ENCODE measurements at places on chromosomes 6 and 20.

DNA sequence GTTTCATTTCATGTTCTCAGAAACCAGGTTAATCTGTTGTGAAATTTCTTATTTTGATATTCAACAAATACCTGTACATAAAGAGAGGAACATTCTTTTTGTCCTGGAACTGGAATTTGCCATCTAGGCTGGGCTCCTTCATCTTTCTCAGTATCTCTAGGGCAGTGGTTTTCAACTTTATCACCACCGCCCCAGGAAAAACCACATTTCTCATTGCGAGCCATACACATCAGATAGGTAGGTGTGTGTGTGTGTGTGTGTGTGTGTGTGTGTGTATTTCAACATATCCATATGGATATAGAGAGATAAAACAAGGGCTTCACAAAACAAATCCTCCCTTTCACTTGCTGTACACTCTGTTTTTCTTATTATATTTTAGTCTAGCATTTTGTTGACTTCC is 24.1 kb downstream of the BFSP1 start:
- H3K27ac ChIP-seq, result no peak overlapping the region
- no peak overlapping the region for H3K4me3 ChIP-seq
- H3K36me3 ChIP-seq, result no peaks in the 10 kb centered on the region
- H3K4me1 ChIP-seq, result peaks cover 4% of the 10 kb centered on the region
- H3K27me3 ChIP-seq, result no peaks in the 10 kb centered on the region

DNA sequence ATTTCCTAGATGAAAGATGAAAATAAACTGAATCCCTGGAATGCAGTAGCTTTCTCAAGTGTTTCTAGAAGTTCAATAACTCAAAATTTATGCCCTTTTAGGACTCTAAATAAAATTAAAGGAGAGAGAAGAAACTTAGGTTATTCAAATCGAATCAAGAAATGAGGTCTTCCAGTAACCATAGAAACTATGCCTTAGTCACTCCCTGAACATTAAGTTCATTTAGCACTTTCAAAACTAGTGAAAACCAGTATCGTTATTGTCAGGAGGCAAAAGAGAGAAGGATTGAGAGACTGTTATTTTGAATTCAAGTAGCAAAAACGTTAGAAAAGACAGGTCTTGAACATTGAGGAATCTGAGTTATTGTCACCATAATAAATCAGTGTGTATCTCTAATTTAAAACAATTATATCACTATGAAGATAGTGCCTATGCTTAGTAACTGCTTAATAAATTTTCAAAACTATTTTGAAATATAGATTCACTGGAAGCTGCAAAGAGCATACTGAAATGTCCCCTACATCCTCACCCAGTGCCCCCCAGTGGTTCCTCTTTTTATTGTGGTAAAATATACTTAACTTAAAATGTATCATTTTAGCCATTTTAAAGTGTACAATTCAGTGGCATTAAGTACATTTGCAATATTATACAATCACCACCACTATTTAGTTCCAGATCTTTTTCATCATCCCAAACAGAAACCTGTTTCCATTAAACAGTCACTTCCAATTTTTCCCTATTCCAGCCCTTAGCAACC is 4.6 kb downstream of the RPP21 start:
- H3K4me1 ChIP-seq, result peaks cover 5% of the 10 kb centered on the region
- no peak overlapping the region for H3K27ac ChIP-seq

DNA sequence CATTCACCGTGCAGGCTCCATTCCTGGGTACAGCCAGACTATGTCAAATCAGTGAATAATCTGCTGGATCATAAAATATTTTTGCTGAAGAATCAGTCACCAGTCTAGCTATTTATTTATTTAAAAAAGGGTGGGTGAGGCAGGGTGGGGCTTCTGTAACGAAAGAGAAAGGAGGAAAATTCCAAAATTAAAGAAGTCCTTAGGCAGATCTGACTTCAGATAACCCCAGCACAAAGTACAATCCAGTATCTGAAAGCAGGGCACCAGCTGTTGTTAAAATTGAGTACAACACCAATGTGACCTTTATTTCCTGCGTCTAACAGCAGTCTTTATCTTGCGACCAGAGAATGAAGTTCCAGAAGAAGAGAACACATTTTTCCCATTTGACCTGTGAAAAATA is 15.7 kb downstream of the FAM8A1 start:
- no peak overlapping the region for H3K27ac ChIP-seq
- H3K36me3 ChIP-seq, result peaks cover 33% of the 10 kb centered on the region
- H3K4me1 ChIP-seq, result no peaks in the 10 kb centered on the region
- no peak overlapping the region for H3K4me3 ChIP-seq
- DNase-seq, result no peak
- no peaks in the 10 kb centered on the region for H3K27me3 ChIP-seq

DNA sequence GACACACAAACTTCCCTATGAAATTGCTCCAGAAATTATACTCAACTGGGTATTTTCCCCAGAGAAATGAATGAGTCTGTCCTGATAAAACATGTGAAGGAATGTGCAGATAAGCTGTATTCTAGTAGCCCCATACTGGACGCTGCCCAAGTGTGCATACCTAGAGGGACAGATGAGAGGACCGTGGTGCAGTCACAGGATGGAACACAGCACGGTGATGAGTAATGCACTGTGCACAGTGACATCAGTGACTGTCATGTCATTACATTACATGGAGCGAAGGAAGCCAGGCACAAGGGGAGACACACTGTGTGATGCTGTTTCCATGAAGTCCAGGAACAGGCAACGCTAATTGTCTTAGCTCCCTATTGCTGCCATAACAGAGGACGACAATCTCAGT is 155.5 kb downstream of the CDH4 start:
- no peak overlapping the region for H3K27ac ChIP-seq
- H3K4me1 ChIP-seq, result no peaks in the 10 kb centered on the region
- H3K4me3 ChIP-seq, result no peak overlapping the region
- DNase-seq, result no peak

DNA sequence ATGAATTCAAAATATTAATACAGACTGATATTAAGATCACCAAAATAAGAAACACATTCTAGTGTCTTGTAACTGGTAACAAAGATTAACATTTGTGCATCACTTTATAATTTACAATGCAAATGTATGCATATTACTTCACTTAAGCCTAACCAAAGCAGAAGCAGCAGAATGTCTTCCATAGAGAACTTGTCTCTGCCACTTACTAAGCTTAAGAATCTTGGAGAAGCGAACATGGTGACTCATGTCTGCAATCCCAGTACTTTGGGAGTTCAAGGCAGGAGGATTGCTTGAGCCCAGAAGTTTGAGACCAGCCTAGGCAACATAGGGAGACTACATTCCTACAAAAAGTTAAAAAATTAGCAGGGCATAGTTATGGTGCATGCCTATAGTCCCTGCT is 18.8 kb downstream of the AK9 start:
- no peak overlapping the region for H3K4me3 ChIP-seq
- H3K27ac ChIP-seq, result no peak overlapping the region
- no peaks in the 10 kb centered on the region for H3K27me3 ChIP-seq

- H3K27me3 ChIP-seq, result no peaks in the 10 kb centered on the region
- peaks cover 29% of the 10 kb centered on the region for H3K4me1 ChIP-seq
- peak overlapping the region; percentile 42 for H3K27ac ChIP-seq
- peak; percentile 47 for DNase-seq
- no peak overlapping the region for H3K4me3 ChIP-seq
Observed at GRCh38 chr20:44615876-44616603, 33.7 kb downstream of the PKIG start.

GRCh38 chr6:158517581-158517980 is 42.3 kb upstream of the TMEM181 start:
- H3K27ac ChIP-seq, result no peak overlapping the region
- DNase-seq, result no peak
- H3K27me3 ChIP-seq, result peaks cover 7% of the 10 kb centered on the region
- H3K36me3 ChIP-seq, result no peaks in the 10 kb centered on the region
- H3K4me3 ChIP-seq, result no peak overlapping the region

- peaks cover 8% of the 10 kb centered on the region for H3K4me1 ChIP-seq
- H3K4me3 ChIP-seq, result no peak overlapping the region
- H3K27ac ChIP-seq, result no peak overlapping the region
- no peak for DNase-seq
Observed at GRCh38 chr6:72789145-72789544, 167.3 kb downstream of the KCNQ5 start.

- H3K27me3 ChIP-seq, result no peaks in the 10 kb centered on the region
- no peak overlapping the region for H3K4me3 ChIP-seq
- no peak for DNase-seq
- no peaks in the 10 kb centered on the region for H3K36me3 ChIP-seq
- no peak overlapping the region for H3K27ac ChIP-seq
- no peaks in the 10 kb centered on the region for H3K4me1 ChIP-seq
Observed at GRCh38 chr6:168616816-168617765, 176.1 kb downstream of the SMOC2 start.

DNA sequence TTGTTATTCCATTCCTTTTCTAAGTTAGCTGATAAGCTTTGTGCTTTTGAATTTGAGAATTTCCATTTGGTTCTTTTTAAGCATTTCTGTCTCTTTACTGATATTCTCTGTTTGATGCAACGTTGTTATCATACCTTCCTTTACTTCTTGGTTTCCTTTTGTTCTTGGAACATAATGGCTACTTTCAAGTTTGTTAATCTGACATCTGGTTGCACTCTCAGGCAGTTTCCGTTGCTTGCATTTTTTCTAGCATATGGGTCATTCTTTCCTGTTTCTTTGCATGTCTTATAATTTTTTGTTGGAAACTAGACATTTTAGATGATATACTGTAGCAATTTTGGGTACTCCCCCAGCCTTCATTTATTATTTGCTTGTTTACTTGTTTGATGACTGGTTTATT is 12.5 kb downstream of the CDC5L start:
- no peaks in the 10 kb centered on the region for H3K4me1 ChIP-seq
- H3K4me3 ChIP-seq, result no peak overlapping the region
- peaks cover 68% of the 10 kb centered on the region for H3K36me3 ChIP-seq
- no peak overlapping the region for H3K27ac ChIP-seq
- no peaks in the 10 kb centered on the region for H3K27me3 ChIP-seq

- no peaks in the 10 kb centered on the region for H3K36me3 ChIP-seq
- DNase-seq, result no peak
- H3K27me3 ChIP-seq, result peaks cover 96% of the 10 kb centered on the region
Observed at GRCh38 chr6:10395704-10396546, 18.9 kb downstream of the TFAP2A start.

DNA sequence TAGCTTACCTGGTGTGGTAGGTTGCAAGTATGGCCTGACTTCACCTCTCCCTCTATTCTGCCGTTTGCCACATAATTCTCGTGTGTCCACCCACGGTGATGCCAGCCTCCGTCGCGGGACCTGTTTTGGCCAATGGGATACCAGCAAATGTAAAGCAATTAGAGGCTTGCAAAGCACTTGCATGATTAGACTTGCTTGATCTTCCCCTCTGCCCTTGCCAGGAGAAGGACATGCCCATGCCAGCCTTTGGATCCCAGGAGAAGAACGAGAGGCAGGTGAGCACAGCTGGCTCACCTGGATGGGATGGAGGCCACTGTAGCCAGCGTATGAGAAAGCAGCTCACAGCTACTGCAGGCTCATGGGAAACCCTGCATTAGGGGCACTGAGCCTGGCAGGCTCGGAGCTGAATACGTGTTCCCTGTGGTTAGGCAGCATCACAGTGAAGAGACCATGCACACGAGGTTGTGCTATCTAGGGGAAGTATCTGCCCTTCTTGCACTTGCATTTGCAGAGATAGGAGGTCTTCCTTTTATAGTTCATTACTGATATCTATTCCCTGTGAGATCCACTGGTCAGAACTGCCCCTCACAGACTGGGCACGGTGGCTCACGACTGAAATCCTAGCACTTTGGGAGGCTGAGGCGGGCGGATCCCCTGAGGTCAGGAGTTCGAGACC is 62.4 kb downstream of the TMEM242 start:
- no peaks in the 10 kb centered on the region for H3K27me3 ChIP-seq
- H3K36me3 ChIP-seq, result no peaks in the 10 kb centered on the region
- H3K4me1 ChIP-seq, result peaks cover 6% of the 10 kb centered on the region
- H3K4me3 ChIP-seq, result no peak overlapping the region
- H3K27ac ChIP-seq, result no peak overlapping the region

- peaks cover 52% of the 10 kb centered on the region for H3K4me1 ChIP-seq
- peak within 1 kb of the TSS; percentile 93 for H3K27ac ChIP-seq
- peak within 1 kb of the TSS; percentile 80 for H3K4me3 ChIP-seq
- no peaks in the 10 kb centered on the region for H3K27me3 ChIP-seq
Observed at GRCh38 chr6:33276864-33277662, at the start of gene B3GALT4. B3GALT4 (plus strand) TSS chr6:33277123; CDS start chr6:33277420, 297 bp downstream.

- no peak for DNase-seq
- no peak overlapping the region for H3K27ac ChIP-seq
- no peak overlapping the region for H3K4me3 ChIP-seq
- H3K4me1 ChIP-seq, result peaks cover 4% of the 10 kb centered on the region
Observed at GRCh38 chr6:12327391-12327790, 37.2 kb downstream of the EDN1 start.

- H3K27me3 ChIP-seq, result no peaks in the 10 kb centered on the region
- H3K4me3 ChIP-seq, result no peak overlapping the region
- no peak for DNase-seq
- H3K4me1 ChIP-seq, result no peaks in the 10 kb centered on the region
- no peak overlapping the region for H3K27ac ChIP-seq
- no peaks in the 10 kb centered on the region for H3K36me3 ChIP-seq
Observed at GRCh38 chr6:113301651-113302050, 555.5 kb upstream of the MARCKS start.

- H3K27ac ChIP-seq, result no peak overlapping the region
- no peak overlapping the region for H3K4me3 ChIP-seq
- H3K27me3 ChIP-seq, result no peaks in the 10 kb centered on the region
- no peaks in the 10 kb centered on the region for H3K4me1 ChIP-seq
- no peaks in the 10 kb centered on the region for H3K36me3 ChIP-seq
Observed at GRCh38 chr6:12174878-12175277, 115.3 kb upstream of the EDN1 start.

DNA sequence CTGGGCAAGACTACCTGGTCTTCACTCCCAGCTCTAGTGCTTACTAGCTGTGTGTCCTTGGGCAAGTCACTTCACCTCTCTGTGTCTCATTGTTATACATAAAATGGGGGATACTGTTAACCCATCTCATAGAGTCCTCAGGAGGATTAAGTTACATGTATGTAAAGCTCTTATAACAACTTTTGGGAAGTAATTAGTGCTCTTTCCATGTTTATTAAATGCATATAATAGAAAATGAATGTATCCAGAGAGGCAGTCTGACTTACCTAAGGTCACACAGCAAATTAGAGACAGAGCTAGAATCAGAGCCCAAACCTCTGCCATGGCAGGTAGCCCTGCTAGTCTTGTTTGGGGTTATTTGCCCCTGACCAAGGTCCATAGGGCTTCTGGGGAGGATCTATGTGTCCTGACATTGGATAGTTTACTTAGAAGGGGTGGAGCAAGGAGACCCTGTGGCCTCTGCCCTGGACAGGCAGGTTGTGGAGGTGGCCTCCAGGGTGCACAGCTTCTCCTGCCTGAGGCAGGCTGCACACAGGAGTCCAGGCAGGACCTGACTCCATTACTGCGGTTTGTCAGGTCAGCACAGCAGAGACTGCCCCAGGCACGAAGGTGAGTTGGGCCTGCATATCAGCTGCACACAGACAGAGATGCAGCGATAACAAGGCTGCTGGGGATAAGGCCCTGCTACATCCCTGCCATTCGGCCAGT is 8.4 kb upstream of the MAPK13 start:
- H3K4me1 ChIP-seq, result peaks cover 35% of the 10 kb centered on the region
- H3K4me3 ChIP-seq, result no peak overlapping the region
- H3K27ac ChIP-seq, result no peak overlapping the region
- no peaks in the 10 kb centered on the region for H3K27me3 ChIP-seq
- DNase-seq, result no peak
